ENCODE measurements at places on chromosomes 2 and 18.

- DNase-seq, result no peak
Measured at GRCh38 chr2:119735565-119735964, 24.2 kb upstream of the PTPN4 start.

GRCh38 chr18:75131381-75132000, 77.4 kb downstream of the PTGR3 start:
- DNase-seq, result no peak

GRCh38 chr2:241890524-241891235, 21.2 kb downstream of the RTP5 start:
- no peak for DNase-seq

- DNase-seq, result no peak
Measured at GRCh38 chr18:75107931-75108276, 101.0 kb downstream of the PTGR3 start.

GRCh38 chr2:236168110-236169080, at the start of gene GBX2:
GBX2 (minus strand) TSS chr2:236168386; CDS start chr2:236167971, 415 bp downstream.
- DNase-seq, result no peak

DNA sequence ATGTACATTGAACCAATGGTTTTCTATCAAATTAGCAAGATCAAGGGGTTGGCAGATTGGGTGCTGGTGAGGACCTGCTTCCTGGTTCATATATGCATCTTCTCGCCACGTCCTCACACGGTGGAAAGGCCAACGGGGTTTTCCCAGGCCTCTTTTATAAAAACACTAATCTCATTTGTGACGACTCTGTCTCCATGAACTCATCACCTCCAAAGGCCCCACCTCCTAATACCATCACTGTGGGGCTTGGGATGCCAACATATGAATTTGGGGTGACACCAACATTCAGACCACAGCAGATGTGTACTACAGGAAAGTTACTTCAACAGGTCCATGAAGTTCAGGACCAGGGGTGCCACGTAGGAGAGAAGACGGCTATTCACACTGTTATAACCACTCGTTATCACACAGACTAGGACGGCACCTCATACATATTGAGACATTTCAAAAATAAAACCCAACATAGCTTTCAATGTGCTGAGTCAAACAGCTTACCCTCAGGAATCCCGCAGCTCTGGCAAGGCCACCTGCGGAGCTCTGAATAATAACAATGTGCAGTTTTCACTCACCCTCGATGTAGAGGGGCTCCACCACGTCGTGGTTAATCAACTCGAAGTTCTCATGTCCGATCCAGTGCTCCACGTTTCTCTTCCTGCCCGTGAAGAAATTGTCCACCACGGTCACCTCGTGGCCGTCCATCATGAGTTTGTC, 49.3 kb downstream of the UXS1 start:
- peak; percentile 42 for DNase-seq

- DNase-seq, result no peak
Measured at GRCh38 chr2:8563814-8564474, 117.9 kb upstream of the ID2 start.

- DNase-seq, result no peak
Measured at GRCh38 chr18:56284319-56284718, 354.1 kb downstream of the TXNL1 start.

DNA sequence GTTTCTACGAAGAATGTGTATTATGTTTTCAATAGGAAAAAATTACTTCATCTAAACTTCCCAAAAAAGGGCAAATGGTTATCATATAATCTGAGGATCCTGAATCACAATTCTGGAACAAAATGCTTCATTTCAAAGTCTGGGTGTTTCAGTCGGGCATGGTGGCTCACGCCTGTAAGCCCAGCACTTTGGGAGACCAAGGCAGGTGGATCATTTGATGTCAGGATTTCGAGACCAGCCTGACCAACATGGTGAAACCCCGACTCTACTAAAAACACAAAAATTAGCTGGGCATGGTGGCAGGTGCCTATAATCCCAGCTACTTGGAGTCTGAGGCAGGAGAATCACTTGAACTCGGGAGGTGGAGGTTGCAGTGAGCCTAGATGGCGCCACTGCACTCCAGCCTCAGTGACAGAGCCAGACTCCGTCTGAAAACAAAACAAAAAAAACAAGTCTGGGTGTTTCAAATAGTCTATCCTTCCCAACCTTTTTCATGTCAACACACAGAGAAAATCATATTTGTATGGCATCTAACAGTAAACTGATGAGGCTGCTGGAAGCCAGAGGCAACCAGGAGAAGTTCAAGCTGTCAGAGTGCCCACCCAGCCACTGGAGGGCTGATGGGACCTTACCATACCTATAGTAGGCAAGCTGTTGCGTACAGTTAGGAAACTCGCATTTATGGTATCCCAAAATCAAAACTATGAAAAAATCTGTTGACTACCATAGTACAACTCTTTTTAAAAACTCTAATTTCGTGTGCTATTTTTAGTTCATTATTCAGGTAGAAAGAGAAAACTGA, 14.6 kb downstream of the NBAS start:
- DNase-seq, result no peak

DNA sequence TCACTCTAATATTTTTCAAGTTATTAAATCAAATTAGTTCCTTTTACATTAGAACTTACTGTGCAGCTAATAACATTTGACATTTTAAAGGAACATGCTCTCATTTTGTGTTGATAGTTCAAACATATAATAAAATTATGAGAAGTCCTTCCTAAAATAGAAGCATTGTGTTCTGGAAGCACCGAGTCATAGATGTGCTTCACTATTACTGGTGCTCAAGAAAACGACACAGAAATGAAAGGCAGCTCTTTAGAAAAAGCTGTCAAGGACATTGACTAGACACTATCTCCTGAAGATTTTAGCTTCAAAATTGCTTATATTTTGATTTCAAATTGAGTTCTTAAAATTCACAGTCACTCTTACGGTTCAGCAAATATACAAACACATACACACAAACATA, 338.3 kb downstream of the NBAS start:
- no peak for DNase-seq

DNA sequence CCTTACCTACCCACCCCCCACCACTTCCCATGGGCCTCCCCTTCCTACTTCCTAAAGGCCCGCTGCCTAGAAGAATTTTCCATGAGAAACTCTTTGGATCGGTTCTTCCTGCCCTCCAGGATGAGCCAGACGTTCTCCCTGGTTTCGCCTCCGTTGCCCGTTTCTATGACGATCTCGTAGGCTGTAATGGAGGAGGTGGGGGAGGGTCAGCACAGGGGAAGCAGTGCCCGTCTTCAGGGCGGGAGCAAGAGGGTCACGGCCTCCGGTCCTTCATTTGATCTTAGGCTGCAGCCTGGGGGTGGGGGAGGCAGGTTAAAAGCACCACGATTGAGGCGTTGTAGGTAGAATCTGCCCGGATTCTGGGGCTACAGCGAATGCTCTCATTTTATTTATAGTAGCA, 172.0 kb downstream of the LOXHD1 start:
- no peak for DNase-seq
